ENCODE measurements at places on chromosomes 6 and 20.

DNA sequence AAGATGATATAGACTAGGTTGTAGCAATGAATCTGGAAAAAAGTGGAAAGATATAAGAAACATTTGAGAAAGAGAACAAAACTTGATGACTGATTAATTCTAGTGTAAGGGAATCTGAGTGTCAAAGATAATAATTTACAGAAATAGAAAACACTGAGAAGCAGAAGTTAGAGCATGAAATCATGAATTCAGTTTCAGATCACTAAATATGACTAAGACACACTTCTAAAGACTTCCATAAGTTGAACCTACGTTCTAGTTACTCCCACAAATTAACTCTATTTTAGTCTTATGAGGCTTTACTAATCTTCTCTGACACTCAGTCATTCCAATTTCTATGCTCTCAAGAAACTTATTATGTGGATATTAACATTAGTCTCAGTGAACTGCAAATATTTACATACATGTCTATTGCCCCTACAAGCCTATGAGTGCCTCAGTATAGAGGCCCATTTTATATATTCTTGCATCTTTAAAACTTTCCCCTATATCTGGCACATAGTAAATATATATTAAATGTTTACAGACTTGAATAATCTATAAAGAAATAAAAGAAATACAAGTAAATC is 30.4 kb downstream of the IBTK start:
- no peak for DNase-seq

DNA sequence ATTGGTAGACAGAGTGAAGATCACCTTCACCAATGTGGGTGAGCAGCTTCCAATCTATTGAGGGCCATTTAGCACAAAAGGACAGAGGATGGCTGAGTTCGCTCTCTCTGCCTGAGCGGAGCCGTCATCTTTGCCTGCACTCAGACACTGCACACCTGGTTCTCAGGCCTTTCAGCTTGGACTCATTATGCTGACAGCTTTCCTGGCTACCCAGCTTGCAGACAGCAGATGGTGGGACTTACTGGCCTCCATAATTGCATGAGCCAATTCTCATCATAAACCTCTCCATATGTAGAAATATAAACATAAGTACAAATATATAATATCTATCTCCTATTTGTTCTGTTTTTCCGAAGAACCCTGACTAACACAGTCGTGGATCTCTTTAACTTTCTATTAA is 13.7 kb downstream of the TBXT start:
- no peak for DNase-seq

DNA sequence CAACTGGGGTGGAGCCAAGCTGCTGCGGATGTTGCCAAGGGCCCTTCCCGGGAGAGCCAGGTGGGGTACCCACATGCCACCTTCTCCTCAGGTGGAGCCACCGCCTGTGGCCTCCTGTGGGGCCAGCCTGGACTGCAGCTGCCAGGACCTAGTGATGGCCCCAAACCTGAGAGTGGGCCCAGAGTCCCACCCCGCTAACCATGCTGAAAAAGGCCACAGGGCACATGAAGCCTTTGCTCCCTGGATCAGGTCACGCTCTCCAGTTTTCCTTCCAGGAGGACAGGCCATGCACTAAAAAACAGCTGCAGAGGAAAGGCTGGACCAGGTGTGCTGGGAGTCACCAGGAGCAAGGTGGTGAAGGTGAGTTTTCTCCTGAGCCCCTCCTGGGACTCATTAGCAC is 73.9 kb upstream of the SLC22A16 start:
- no peak for DNase-seq

- DNase-seq: no peak
These were observed 160.2 kb downstream of the MRPL14 start for GRCh38 chr6:43966853-43967718.

- no peak for DNase-seq
These were observed 15.6 kb upstream of the GCNT2 start for GRCh38 chr6:10505529-10505928.

GRCh38 chr20:10705801-10706459 is 32.1 kb upstream of the JAG1 start:
- no peak for DNase-seq

DNA sequence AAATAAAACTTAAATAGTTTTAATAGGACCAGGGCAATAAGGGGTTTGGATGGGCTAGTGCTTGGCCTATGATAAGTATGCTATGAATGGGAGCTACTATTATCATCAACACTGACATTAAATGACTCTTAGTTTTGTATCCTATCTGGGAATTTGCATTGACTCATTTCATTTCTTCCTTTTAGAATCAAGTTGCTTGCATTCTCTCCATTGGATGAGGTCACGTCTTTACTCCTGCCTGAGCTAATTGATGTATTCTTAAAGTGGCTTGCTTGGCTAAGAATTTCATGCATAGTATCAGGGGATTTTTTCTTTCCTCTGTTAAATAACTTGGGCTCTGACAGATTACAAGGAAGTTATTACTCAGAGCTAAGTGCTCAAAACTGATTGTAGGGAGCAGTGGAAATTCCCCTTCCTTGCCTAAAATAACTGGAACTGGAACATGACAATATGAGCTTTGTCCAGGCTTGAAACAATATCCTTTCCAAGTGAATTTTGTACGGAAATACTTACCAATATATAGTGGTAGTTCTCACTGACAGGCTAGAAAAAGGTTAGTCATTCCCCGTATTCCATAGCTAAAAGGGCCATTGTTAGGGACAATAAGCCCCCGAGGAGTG is 169.9 kb downstream of the BCAS1 start:
- no peak for DNase-seq

- DNase-seq: no peak
These were observed 1348.2 kb upstream of the GJE1 start for GRCh38 chr6:140784573-140784972.

DNA sequence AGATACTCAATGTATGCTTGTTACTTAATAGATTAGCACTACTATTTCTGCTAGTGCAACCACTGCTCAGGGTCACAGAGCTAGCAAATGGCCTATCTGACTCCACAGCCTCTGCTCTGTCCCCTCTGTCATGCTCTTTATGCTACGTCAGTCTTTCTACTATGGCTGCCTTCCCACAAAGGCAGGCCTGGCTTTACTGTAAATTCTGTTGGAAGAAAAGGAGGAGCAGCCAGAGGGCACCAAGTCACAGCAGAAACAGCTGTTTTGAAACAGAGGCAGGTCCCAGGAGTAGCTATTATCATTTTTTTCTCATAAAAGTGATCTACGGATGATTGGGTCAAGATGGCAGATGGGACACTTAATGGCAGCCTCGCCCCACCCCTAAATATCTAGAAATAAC is 10.0 kb upstream of the ELMO2 start:
- no peak for DNase-seq

GRCh38 chr6:81933608-81934051 is 181.1 kb upstream of the TENT5A start:
- no peak for DNase-seq

DNA sequence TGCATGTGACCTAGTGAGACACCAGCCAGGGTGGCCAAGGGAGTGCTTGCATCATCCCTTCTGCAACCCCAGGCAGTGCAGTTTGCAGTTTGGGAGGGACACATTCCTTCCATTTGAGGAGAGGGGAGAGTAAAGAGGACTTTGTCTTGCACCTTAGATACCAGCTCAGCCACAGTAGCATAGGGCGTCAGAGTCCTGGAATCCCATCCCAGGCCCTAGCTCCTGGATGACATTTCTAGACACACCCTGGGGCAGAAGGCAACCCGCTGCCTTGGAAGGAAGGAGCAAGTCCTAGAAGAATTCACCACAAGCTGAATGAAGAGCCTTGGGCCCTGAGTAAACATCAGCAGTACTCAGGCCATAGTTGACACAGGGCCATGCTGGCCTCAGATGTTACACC is 680.4 kb upstream of the IMPG1 start:
- no peak for DNase-seq

GRCh38 chr20:25246182-25246999 is 1.5 kb upstream of the PYGB start:
- DNase-seq: no peak

DNA sequence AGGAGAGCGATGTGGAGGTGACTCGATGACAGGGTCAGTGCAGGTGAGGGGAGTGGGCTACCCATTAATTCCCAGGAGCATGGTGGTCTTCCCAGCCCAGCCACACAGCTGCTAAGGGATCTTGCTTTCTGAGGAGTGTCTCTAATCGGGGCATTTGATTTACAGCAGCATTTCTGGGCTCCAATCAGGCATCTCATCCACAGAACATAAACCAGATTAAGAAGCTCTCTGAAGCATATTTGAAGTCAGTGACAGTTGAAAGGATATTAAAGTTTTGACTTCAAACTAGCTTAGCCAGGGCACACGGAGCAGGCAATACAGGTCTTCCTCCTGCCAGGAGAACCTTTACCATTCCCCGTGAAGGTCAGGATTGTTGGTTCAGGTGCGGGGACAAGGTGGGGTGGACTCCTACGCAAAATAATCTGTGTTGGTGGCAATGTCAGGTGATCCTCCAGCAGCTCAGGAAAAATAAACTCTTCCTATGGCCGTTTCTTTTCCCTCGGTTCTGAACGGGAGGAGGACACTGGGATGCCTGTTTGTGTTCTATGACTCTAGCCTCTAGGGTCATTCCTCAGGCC is 39.9 kb upstream of the ZNF831 start:
- no peak for DNase-seq

DNA sequence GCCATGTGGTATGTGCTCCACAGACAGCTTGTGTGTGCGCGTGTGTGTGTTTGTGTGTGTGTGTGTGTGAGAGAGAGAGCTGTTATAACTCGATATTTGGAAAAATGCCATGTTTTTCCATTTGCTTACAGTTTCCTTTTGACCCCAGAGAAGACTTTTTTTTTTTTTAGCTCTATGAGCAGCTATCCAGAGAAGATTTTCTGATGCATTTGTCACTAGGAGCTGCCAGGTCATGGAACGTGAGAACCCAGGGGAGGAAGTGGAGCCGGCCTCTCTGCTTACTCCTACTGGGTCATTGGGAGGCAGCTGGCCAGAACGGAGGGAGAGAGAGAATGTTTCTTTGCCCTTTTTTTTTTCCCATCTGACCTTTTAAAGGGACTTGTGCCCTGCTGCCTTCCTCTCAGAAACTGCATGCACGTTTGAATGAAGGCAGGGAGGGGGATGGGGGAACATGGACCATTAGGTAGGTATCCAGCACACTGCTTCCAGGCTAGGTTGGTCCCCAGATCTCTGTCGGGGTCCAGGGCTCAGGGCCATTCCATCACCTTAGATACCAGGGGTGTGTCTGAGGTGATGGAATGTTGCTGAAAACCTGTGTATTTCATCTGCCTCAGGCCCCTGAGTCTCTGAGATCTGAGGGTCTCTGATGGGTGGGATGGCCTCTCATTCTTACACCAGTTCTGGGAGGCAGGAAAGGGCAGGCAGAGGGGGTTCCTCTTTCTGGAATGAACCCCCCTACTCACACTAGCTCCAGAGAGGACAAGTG is 11.2 kb upstream of the MRPS18A start:
- no peak for DNase-seq

DNA sequence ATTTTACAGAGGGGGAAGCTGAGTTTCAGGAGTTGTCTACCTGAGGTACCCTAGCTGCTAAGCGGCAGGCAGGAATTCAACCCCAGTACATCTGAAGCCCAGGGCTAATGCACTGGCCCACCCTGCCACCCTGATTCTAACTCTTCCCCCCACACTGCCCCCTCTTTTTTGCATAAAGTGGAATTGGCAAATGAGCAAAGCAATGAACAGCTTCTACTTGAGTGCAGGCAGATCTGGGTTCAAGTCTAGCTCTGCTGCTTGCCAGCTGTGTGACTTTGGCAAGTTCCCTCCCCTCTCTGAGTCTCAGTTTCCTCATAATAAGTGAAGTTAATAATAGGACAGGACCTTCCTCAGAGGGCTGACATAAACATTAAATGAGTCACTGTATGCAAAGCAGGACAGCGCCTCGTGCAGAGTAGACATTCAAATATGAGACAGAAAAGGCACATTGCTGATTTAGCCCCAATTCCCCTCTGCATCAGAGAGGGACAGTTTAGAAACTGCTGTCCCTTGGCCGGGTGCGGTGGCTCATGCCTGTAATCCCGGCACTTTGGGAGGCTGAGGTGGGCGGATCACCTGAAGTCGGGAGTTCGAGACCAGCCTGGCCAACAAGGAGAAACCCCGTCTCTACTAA is 4.7 kb downstream of the ADA start:
- no peak for DNase-seq

GRCh38 chr6:158816329-158816728 is 2.8 kb downstream of the EZR start:
- no peak for DNase-seq

- DNase-seq: no peak
These were observed 592 bp downstream of the SAPCD1 start for GRCh38 chr6:31762878-31763618.

DNA sequence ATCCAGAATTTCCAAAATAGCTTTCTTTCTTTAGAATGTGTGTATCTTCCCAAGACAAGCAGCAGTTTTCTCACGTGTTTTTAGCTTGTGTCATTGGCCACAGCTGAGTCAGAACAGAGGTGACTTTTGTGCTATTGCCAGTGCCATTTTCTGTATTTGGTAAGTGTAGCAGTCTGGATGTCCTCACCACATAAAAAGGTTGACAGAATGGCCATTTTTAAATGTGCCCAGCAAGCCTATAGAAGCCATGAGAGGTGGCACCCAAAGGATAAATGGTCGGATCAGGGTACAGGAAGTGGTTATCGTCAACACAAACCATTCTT is 269.5 kb upstream of the HSF2 start:
- DNase-seq: no peak

DNA sequence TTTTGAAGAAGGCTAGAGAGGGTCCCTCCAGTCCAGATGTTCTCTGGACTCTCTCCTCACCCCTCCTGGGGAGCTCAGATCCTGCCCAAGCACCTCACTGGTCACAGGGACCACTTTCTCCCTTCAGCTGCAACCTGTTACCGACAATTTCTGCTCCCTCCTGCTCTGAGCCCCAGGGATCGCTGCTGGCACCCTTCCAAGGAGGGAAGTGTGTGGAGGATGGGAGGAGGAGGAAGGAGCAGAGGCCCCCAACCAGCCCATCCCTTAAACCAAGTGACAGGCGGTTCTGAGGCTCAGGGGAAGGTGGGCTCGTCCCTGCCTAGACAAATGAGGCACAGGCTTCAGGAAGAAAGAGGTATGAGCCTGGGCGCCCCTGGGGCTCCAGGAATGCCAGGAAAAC is 13.9 kb downstream of the PMEPA1 start:
- DNase-seq: no peak

GRCh38 chr6:134454794-134455193 is 136.9 kb upstream of the SGK1 start:
- no peak for DNase-seq

DNA sequence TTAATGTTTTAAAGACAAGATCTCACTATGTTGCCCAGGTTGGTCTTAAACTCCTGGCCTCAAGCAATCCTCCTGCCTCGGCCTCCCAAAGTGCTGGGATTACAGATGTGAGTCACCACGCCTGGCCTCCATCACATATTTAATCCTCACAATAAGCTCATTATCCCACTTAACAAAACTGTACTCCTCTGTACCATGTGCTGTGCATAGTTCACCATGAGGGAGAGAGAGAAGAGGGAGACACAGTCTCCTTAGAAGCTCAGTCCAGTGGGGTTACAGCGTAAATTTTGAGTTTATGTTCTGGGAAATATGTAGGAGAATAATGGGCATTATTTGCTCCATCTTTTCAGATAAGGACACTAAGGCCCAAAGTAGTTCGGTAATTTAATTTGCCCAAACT is 7.9 kb upstream of the CPNE5 start:
- no peak for DNase-seq
